ENCODE measurements at places on chromosomes 3 and 15.
A peak's percentile ranks its signal among the peaks of the same experiment; 100 is the strongest.

DNA sequence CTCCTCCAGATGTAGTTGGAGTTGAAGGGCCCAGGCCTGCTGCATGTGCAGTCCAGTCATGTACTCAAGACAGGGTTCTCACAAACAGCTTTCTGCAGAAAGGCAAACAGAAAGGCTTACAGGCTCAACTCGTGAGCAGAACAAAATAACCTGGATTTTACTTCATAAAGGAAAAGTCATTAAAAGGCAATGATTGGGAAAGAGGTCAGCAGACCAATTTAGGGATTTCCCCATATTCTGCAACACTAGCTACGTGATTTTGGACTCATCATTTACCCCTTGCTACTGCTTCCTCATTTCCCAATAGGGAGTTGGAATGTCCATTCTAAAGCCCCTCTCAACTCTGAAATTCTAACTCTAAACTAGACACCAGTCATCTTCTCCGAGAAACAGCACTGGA, 18.1 kb downstream of the METTL6 start:
- DNase-seq, result no peak

DNA sequence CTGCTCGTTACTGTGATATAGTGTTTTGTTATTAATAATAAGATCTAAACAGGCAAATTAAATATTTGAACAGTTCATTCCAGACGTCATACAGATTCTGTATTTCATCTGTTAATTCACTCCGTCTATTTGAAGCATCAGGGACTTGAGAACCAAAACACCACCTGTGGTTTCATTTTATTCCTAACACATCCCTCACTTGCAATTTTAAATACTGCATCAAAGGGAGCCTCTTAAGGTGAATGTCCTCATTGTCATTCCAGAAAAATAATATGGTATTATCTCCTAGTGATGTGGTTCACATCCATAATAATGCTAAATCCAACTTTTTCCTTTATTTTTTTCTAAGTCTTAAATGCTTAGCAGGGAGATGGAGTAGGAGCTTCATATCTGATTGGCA, 1390.9 kb upstream of the CADM2 start:
- no peak for DNase-seq

DNA sequence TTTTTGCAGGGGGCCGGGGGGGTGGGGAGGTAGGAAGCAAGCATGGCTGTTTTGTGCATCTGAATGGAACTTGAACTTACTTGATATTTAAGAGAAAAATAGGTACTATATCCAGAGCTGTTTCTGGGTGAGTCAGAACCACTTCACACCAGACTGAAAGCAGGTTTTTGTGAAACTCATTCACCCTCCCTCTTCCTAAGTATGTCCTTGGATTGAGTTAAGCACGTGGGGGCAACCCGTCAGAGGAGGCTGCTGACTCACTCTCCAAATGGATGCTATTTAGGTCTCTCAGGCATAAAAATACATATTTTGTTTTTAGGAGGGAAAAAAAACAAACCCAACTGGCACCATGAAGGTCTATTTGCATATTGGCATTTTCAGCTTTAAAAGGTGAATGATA, 270.3 kb downstream of the RYR3 start:
- no peak for DNase-seq

DNA sequence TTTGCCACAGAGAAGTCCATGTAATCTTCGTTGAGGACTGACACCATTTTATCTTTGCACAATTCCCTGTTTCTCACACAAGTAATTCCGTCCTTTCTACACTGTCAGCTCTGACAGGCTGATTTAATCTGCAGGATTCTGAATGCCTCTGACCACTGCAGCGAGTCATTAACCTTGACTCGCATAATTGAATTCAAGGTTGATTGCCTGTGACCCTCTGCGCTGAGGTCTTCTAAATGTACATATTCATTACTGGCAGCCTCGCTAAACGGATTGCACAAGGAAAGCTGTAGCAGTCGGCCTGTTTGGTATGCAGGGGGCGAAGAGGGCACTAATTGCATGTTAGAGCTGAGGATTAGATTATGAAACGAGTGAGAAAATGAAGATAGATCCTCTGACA, 147.8 kb downstream of the SHOX2 start:
- no peak for DNase-seq

DNA sequence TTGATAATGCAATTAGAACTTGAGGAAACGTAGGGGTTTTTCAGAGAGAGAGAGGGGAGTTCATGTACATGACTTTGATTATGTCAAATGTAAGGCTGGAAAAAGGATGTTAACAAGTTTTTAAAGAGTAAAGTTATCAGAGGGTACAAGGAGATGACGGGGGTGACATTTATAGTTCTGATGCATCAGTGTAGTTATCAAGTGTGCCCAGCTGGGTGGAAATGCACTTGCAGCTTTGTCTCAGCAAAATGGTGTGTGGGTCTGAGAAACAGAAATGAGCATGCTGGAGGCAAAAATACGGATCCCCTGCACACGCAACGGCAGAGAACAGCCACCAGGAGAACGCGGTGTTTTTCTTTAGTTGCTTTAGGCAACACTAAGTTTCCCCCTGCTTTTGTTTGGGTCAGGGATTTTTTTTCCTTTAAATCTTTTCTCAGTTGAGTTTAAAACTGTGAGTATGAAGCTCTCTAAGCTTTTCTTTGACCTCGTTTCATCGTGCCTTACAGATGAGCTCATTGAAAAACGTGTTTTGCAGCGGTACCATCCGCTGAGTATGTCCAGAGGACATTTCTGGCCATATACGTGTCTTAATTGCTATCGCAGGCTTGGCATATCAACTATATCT, 205.4 kb downstream of the PDZRN3 start:
- DNase-seq, result no peak

DNA sequence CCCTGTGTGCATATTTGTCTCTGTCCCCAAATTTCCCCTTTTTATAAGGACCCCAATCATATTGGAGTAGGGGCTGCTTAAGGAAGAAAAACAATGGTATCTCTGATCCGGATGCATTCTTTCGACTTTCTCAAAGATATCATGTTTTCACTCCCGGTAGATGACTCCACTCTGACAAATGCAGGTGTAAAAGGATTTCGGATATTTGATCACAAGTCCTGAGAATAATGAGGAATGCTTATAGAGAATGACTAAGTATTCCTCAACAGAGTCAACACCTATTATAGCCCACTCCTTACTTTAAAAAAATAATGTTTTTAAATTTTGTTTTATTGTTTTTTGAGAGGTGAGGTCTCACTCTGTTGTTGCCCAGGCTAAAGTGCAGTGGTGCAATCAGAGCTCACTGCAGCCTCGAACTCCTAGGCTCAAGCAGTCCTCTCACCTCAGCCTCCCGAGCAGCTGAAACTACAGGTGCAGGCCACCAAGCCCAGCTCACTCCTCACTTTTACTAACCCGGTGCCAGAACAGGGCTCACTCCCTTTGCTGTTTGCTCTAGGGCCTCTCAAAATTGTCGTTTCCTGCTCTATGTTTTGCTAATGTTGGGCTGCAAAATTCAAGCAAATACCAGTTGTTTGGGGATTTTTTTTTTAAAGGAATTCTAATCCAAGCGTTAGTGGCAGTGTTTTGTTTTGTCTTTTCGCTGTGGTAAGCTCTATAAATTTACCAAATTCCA, 24.6 kb downstream of the COL8A1 start:
- DNase-seq, result no peak

- no peak for DNase-seq
These were observed 93.1 kb downstream of the AKAP13 start for GRCh38 chr15:85473455-85473854.

GRCh38 chr15:70833861-70834765, 19.8 kb downstream of the LARP6 start:
- no peak for DNase-seq

- no peak for DNase-seq
These were observed 82.0 kb downstream of the ETFA start for GRCh38 chr15:76229266-76229665.

- no peak for DNase-seq
These were observed 47.3 kb downstream of the P3H2 start for GRCh38 chr3:190073264-190074008.

GRCh38 chr3:48656841-48657281, 5.8 kb downstream of the CELSR3 start:
- no peak for DNase-seq

DNA sequence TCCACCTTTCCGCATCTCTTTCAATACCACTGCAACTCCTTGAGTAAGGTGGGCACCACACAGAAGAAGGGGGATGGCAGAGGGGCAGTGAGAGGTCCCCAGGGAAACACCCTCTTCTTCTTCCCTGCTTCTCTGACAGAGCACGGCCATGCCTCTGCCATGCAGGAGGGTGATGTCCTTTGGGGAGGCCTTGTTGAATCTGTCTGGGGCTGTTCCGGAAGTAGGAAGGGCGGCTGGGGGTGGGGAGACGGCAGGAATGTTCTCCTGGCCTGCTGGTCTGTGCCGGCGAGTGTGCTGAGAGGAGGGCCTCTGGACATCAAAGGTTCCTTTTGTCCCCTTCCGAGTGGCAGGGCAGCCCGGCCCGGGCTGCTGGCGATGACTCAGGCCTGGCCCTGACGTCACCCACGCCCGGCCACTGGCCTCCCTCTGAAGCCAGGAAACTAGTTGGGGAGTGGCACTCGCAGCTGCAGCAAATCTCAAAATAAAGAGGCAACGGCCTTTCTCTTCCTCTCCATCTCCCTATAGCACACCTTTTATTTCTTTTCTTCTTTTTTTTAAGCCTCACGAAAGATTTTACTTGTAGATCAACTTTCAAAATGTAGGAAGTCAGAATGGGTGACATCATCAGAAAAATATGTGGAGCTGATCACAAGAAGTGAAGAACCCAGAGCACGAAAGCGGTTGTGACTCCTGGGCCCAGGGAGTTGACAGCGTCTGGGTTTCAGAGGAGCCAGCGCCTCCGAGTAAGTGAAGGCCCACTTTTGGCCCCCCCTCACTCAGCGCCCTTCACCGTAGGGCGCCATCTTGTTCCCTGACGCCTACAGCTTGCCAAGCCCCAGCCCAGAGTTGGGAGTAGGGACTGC, at the start of gene ZBTB38:
Gene ZBTB38 (plus strand): TSS at position 443 of the 863 bp plus-strand sequence. CDS start 73,885 bp downstream, outside the sequence.
- no peak for DNase-seq

GRCh38 chr3:128336337-128337156, 130.1 kb downstream of the DNAJB8 start:
- DNase-seq, result no peak

DNA sequence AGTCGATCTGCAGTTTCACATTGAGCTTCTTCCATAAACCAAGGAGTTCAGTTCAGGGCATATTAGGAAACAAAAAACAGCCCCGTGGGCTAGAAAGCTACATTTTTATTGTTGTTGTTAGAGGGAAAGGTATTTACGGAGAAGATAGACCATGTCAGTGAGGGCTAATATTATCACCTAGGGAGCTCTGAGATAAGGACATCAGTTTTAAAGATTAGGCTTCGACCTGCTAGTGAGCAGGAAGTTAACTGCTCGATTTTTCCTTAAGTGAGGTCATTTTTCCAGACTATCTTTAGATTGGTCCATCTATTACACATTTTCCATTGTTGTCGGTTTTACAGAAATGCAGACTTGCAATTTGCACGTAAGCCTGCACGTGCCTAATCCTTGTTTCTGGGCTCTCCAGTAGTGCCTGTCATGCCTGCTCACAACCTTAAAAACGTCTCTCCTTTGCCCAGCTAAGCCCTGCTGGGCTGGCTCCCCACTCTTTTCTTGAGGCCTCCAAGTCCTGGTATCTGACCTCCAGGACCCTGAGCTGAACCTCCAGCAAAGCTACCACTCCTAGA, 72.6 kb downstream of the MTHFS start:
- DNase-seq, result no peak

DNA sequence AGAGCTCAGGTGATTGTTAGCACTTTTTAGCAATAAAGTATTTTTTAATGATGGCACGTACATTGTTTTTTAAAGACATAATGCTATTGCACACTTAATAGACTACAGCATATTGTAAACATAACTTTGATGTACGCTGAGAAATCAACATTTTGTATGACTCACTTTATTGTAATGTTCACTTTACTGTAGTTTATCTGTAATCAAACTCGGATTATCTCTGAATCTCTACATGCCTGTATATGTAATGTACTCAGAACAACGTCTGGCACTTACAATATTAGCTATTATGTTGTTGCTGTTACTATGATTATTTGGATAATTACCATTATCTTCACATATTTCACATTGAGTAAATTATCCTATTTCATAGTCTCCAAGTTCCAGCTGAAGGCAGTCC, 137.9 kb upstream of the CHRM5 start:
- DNase-seq, result no peak

- no peak for DNase-seq
These were observed 2.8 kb downstream of the CHD2 start for GRCh38 chr15:92902737-92903593.

GRCh38 chr15:52261498-52262242, 33.9 kb downstream of the MYO5C start:
- DNase-seq, result peak; percentile 31

GRCh38 chr15:40029979-40030893, 8.7 kb downstream of the SRP14 start:
- DNase-seq, result no peak

DNA sequence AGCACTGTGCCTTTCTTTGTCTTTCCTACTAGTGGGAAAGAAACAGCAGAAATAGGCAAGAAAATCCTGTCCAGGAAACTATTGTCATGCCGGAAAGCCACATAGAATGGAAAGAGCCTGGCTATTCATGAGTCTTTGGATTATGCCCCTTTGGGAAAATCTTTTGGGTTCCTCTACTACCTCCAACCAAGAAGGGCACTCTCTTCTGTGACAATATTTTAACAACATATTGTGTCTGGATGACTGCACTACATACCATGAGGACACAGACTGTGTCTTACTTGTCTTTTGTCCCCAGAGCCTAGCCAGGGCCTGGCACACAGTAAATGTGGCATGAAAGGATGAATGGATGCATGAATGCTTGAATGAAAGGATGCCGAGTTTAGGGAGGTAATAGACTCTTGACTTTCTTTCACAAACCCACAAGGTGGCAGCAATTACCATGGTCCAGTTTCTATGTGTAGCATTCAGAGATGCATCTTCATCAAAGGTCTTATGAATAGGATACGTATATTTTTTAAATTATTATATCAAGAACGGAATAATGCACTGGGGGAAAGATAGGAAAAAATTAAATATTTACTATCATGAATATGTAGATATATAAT, 30.3 kb downstream of the ARL14 start:
- no peak for DNase-seq

DNA sequence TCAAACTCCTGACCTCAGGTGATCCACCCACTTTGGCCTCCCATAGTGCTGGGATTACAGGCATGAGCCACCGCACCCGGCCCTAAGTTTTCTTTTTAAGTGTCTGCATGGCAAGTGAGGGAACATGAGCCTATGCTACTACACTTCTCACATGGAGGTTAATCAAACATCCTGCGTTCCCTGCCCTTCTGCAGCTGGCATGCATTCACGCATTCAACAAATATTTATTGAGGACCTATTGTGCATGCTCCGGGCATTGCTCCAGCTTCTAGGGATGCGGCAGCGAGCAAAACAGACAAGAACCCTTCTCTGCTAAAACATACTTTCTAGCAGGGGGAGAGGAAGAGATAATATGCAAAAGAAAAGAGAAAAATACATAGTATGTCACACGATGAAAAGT, 42.6 kb upstream of the ACKR4 start:
- no peak for DNase-seq

Measured in stimulated activated CD8-positive, alpha-beta memory T cell treated with anti-CD3 and anti-CD28 coated beads, Interleukin-2, amount 100 ng/mL, for 48 hours (primary cell).